Progenitor cell of endocrine pancreas (in vitro differentiated cells): ENCODE measurements at places on chromosomes 7 and 10. TPM values are rescaled to one million over a fixed set of nuclear protein-coding genes. Genes with fewer than 3 reads are reported as not detected.

Gene CSGALNACT2
- total RNA-seq = 8.9 and 9.3 TPM in 2 replicates

Gene HOXA4
- 13.7 TPM in 2 replicates for total RNA-seq

Gene ADIRF
- total RNA-seq = not detected in 2 replicates

Gene COL1A2
- total RNA-seq = 14.8 and 26.2 TPM in 2 replicates

Gene TAS2R39
- not detected in 2 replicates for total RNA-seq

Gene PTF1A
- total RNA-seq = 41.3 and 50.7 TPM in 2 replicates

Gene ADGRA1
- 1.1 and 1.2 TPM in 2 replicates for total RNA-seq

Gene VWDE
- 5.8 and 5.9 TPM in 2 replicates for total RNA-seq

Gene FAM25G
- not detected in 2 replicates for total RNA-seq

Gene LIPJ
- total RNA-seq = not detected in 2 replicates

Gene PON3
- 0.14 TPM in 1 of 2 replicates, not detected in the other for total RNA-seq

GRCh38 chr7:1893451-1893850, 223.4 kb downstream of the ELFN1 start:
- DNase-seq = no peak
- no peaks in the 10 kb centered on the region for H3K4me1 ChIP-seq
- no peak overlapping the region for H3K4me3 ChIP-seq
- H3K27me3 ChIP-seq = no peaks in the 10 kb centered on the region

DNA sequence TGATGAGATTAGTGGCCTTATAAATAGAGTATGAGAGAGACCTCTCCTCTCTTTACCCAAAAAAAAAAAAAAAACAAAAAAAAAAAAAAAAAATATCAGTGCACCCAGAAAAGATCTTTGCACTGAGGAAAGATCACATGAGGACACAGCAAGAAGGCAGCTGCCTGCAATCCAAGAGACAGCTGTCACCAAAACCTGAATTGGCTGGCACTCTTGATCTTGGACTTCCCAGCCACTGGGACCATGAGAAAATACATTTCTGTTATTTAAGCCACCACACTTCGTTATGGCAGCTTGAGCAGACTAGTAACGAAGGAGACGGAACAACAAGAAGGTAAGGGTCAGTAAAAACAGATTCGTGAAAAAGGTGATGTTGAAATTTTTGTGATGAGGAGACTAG, 47.0 kb downstream of the TMEM106B start:
- H3K4me3 ChIP-seq = no peak overlapping the region
- no peaks in the 10 kb centered on the region for H3K27me3 ChIP-seq
- no peak for DNase-seq
- no peak overlapping the region for H3K27ac ChIP-seq
- H3K36me3 ChIP-seq = no peaks in the 10 kb centered on the region

- peak overlapping the region; percentile 97 for H3K27ac ChIP-seq
- H3K4me3 ChIP-seq = peak overlapping the region; percentile 89
Observed at GRCh38 chr10:67883710-67884312, 645 bp upstream of the SIRT1 start.

GRCh38 chr7:71695186-71695585, 563.2 kb downstream of the GALNT17 start:
- H3K27me3 ChIP-seq = no peaks in the 10 kb centered on the region
- no peak for DNase-seq
- H3K36me3 ChIP-seq = peaks cover 2% of the 10 kb centered on the region
- no peak overlapping the region for H3K27ac ChIP-seq
- no peaks in the 10 kb centered on the region for H3K4me1 ChIP-seq

GRCh38 chr10:110803830-110804338, 67.8 kb upstream of the PDCD4 start:
- H3K4me1 ChIP-seq = peaks cover 9% of the 10 kb centered on the region
- no peak for DNase-seq
- H3K27ac ChIP-seq = peak overlapping the region; percentile 76
- H3K4me3 ChIP-seq = no peak overlapping the region

DNA sequence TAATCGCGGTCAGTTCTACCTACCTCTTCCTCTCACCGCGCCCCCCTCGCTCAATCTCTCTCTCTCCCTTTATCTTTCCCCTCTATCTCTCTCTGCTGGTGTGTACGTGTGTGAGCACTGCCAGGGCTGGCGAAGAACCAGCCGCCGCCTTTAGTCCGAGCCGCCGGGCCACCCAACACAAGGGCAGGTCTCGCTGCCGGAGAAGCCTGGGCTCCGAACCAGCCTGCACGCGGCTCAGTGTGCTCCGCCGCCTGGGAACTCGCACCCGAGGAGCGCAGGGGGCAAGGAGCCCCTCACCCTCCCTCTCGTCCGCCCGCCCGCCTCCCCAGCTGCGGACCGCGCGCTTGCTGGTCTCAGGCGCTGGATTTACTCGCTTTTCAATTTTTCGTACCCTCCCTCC, 1.7 kb downstream of the NXPH1 start:
- H3K36me3 ChIP-seq = no peaks in the 10 kb centered on the region
- peaks cover 99% of the 10 kb centered on the region for H3K27me3 ChIP-seq
- no peak overlapping the region for H3K27ac ChIP-seq
- no peak for DNase-seq
- peaks cover 18% of the 10 kb centered on the region for H3K4me1 ChIP-seq

DNA sequence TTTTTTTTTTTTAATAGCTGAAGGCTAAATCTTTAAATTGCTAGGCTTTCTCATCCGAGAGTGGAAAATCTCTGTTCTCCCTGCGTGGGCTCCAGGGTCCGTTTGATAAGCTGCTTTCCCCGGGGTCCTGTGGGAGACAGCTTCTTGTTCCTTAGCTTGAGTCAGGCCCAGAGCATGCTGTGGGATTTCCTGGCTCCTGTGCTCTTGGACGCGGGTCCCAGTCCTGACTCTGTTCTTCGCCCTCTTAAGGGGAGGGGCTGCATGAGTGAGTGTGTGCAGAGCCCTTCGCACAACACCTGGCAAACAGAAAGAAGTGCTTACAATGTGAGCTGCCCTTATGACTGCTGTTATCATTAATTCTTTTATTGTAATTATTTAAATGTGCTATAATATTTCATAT, 133.5 kb downstream of the TACC2 start:
- peaks cover 1% of the 10 kb centered on the region for H3K36me3 ChIP-seq
- H3K4me1 ChIP-seq = no peaks in the 10 kb centered on the region
- H3K4me3 ChIP-seq = no peak overlapping the region
- no peak overlapping the region for H3K27ac ChIP-seq

GRCh38 chr7:71131256-71132126, 453 bp upstream of the GALNT17 start:
- H3K4me1 ChIP-seq = peaks cover 4% of the 10 kb centered on the region
- peaks cover 49% of the 10 kb centered on the region for H3K27me3 ChIP-seq
- DNase-seq = peak; percentile 65
- no peaks in the 10 kb centered on the region for H3K36me3 ChIP-seq
- no peak overlapping the region for H3K27ac ChIP-seq

GRCh38 chr10:3763035-3763456, 22.0 kb downstream of the KLF6 start:
- peaks cover 37% of the 10 kb centered on the region for H3K4me1 ChIP-seq
- peaks cover 37% of the 10 kb centered on the region for H3K27me3 ChIP-seq
- H3K4me3 ChIP-seq = no peak overlapping the region
- DNase-seq = no peak
- no peaks in the 10 kb centered on the region for H3K36me3 ChIP-seq

DNA sequence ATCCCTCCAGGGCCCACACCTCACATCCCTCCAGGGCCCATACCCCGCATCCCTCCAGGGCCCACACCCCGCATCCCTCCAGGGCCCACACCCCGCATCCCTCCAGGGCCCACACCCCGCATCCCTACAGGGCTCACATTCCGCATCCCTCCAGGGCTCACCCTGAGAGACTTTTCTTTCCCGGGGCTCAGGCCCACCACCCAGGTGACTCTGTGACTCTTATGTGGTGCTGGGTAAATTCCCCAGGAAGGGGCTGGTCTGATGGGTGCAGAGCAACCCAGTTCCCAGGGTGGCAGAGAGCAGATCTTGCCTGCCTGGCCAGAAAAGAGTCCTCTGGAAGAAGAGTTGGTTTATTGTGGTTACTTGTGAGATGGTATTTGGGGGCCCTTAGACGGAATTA, 290.7 kb downstream of the TCERG1L start:
- no peaks in the 10 kb centered on the region for H3K36me3 ChIP-seq
- DNase-seq = no peak
- H3K4me3 ChIP-seq = no peak overlapping the region
- peaks cover 2% of the 10 kb centered on the region for H3K4me1 ChIP-seq
- H3K27ac ChIP-seq = no peak overlapping the region
- peaks cover 19% of the 10 kb centered on the region for H3K27me3 ChIP-seq

- H3K27me3 ChIP-seq = no peaks in the 10 kb centered on the region
- peaks cover 25% of the 10 kb centered on the region for H3K4me1 ChIP-seq
Observed at GRCh38 chr10:20891338-20891714, 5.8 kb downstream of the NEBL start.

- H3K36me3 ChIP-seq = no peaks in the 10 kb centered on the region
- no peak overlapping the region for H3K4me3 ChIP-seq
- peaks cover 9% of the 10 kb centered on the region for H3K4me1 ChIP-seq
- no peak overlapping the region for H3K27ac ChIP-seq
- H3K27me3 ChIP-seq = peaks cover 3% of the 10 kb centered on the region
Observed at GRCh38 chr7:148394582-148394981, 196.0 kb upstream of the C7orf33 start.

DNA sequence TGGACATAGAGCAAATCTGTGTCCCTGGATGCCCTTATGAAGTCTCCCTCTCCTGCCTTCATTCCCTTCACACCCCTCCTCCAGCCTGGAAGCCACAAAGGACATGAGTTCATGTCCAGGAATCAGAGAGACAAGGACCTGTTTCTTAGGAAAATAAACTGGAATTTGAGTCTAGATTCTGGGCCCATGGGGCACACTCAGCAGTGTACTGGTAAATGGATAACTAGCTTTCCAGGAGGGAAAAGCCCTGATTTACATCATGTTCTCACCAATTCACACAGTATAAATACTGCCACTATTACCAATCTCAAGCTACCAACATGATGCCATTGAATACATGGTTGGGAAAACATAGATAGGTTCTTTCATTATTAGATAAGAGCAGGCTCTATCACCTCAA, 9.9 kb downstream of the FAM237B start:
- no peaks in the 10 kb centered on the region for H3K27me3 ChIP-seq
- no peak overlapping the region for H3K4me3 ChIP-seq
- H3K27ac ChIP-seq = no peak overlapping the region
- DNase-seq = no peak
- no peaks in the 10 kb centered on the region for H3K36me3 ChIP-seq

DNA sequence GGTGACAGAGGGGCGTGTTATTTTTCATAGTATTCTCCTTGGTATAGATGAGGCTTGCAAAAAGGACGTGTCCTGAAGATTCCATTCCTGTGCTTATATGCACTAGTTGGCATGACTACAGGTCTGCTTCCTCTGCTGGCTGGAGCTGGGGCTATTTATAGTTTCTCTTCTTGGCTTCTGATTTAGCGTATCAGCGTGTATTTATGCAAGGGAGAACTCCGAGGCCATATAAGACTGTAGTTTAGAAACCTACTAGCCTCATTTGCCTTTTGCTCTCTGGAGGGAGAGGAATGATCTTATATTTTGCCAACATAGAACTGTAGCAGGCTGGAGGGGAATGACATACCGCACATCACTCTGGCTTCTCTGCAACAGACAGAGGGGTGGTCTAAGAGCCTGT, 39.7 kb downstream of the CACNB2 start:
- H3K36me3 ChIP-seq = no peaks in the 10 kb centered on the region
- no peaks in the 10 kb centered on the region for H3K27me3 ChIP-seq
- no peak overlapping the region for H3K4me3 ChIP-seq
- H3K4me1 ChIP-seq = no peaks in the 10 kb centered on the region
- no peak for DNase-seq

GRCh38 chr7:87107949-87108776, 44.1 kb upstream of the DMTF1 start:
- DNase-seq = no peak
- no peaks in the 10 kb centered on the region for H3K36me3 ChIP-seq
- H3K27me3 ChIP-seq = no peaks in the 10 kb centered on the region
- no peaks in the 10 kb centered on the region for H3K4me1 ChIP-seq

GRCh38 chr7:95396136-95397032, at the start of gene PON3:
Gene PON3, minus strand, starts transcription at chr7:95396375. Its CDS starts 25 bp downstream, at chr7:95396350.
- DNase-seq = no peak
- no peak within 1 kb of the TSS for H3K27ac ChIP-seq
- peaks cover 2% of the 10 kb centered on the region for H3K4me1 ChIP-seq
- H3K36me3 ChIP-seq = no peaks in the 10 kb centered on the region
- H3K27me3 ChIP-seq = no peaks in the 10 kb centered on the region
- H3K4me3 ChIP-seq = peak within 1 kb of the TSS; percentile 33

GRCh38 chr7:38950309-38950708, 27.4 kb upstream of the POU6F2 start:
- DNase-seq = no peak
- H3K27me3 ChIP-seq = no peaks in the 10 kb centered on the region
- H3K27ac ChIP-seq = no peak overlapping the region
- H3K4me3 ChIP-seq = no peak overlapping the region
- no peaks in the 10 kb centered on the region for H3K36me3 ChIP-seq
- peaks cover 11% of the 10 kb centered on the region for H3K4me1 ChIP-seq
